Upper lobe of left lung (tissue), 6 donors: ENCODE measurements at places on chromosomes 13 and 19.

- no peaks in the 10 kb centered on the region for H3K36me3 ChIP-seq
- peak within 1 kb of the TSS; percentile 35 for H3K4me3 ChIP-seq
- H3K4me1 ChIP-seq, result peaks cover 40% of the 10 kb centered on the region
Observed at GRCh38 chr19:19538061-19538784, at the start of gene CILP2. TSS of gene CILP2 (plus strand) at chr19:19538265. CDS start at chr19:19538350, 85 bp downstream.

DNA sequence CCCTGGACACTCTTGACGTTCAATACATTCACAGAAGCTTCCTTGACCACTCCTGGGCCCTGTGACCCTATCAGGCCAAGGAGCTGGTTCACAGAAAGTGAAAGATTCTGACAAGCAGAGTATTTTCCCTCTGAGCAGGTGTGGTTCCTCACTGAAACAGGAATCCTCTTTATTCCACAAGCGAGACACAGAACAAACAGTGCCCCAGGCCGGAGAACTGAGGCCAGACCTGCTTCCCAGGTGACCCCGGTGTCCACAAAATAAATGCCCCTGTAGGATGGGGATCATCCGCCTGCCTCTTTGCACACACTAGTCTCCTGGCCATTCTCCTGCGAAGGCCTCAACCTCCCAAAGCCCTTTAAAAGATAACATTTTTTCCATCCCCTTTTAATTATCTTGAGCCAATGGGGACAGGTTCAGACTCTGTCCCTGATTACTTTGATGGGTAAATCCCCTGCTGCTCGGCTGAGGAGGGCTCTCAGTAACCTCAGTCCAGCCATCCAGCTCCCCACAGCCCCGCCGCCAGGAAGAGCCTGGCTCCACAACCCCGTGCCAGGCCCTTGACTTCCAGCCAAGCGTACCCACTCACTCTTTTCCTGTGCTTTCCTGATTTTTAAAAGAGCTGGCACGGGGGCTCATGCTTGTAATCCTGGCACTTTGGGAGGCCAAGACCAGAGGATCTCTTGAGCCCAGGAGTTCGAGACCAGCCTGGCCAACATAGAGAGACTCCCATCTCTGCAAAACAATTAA lies 129.1 kb downstream of the FOXO1 start:
- H3K27ac ChIP-seq, result no peak overlapping the region
- H3K27me3 ChIP-seq, result no peaks in the 10 kb centered on the region
- H3K4me3 ChIP-seq, result no peak overlapping the region
- no peaks in the 10 kb centered on the region for H3K36me3 ChIP-seq
- peaks cover 10% of the 10 kb centered on the region for H3K4me1 ChIP-seq

DNA sequence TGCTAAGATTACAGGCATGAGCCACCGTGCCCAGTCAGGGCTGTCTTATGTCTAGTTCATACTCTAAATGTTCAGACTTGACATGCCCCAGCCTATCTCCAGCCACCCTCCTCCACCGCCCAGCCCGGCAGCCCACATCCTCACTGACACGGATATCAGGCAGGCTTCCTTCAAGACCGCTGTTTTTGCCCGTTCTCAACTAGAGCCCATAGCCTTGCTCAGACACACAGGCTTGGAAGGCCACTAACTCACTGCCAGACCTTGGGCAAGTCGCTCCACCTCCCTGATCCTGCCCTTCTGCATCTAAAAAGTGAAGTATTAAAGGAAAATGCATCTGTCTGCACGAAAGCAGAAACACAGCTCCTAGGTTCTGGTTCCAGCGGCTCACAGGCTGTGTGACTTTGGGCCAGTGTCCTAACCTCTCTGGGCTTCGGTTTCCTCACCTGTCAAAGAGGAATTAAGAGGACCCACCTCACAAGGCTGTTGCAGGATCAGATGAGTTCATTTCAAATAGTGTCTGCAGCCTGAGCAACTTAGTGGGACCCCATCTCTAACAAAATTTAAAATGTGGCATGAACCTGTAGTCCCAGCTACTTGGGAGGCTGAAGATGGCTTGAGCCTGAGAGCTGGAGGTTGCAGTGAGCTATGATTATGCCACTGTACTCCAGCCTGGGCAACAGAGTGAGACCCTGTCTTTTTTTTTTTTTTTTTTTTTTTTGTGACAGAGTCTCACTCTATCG lies 14.5 kb upstream of the CERS4 start:
- peak overlapping the region; percentile 11 for H3K4me3 ChIP-seq
- no peaks in the 10 kb centered on the region for H3K36me3 ChIP-seq
- no peaks in the 10 kb centered on the region for H3K27me3 ChIP-seq
- peak overlapping the region; percentile 85 for H3K27ac ChIP-seq
- H3K4me1 ChIP-seq, result peaks cover 21% of the 10 kb centered on the region

- H3K4me1 ChIP-seq, result no peaks in the 10 kb centered on the region
- H3K27me3 ChIP-seq, result no peaks in the 10 kb centered on the region
- H3K27ac ChIP-seq, result no peak overlapping the region
- peak; percentile 80 for DNase-seq
Observed at GRCh38 chr13:18943721-18944391, 237.8 kb downstream of the TUBA3C start.

DNA sequence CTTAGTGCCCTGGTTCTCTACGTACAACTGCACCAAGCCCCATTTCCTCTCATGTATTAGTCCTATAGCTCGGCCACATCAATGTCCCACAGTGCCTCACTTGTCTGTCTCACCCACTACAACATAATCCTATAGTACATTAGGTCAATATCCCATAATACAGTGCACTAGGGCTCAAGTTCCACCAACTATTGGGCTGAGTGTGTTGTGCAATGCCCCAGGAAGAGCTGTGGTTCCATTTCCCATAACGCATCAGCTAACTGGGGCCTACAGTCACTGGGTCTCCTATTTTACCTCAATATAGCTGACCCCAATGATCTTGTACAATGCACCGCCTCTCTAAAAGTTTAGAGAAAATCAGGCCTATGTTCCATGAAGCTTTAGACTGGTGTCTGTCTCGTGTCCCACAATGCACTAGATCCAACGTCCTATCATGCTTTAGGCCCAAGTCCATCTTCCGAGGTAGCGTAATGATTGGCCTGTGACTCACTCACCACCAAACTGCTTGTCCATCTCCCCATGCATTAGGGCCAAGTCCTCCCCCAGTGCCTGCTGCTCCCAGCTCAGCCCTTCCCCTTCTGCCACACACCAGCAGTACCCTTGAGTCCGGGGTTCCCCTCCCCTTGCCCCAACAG lies 21.8 kb downstream of the TSKS start:
- no peak for DNase-seq
- no peaks in the 10 kb centered on the region for H3K36me3 ChIP-seq
- no peak overlapping the region for H3K27ac ChIP-seq
- no peak overlapping the region for H3K4me3 ChIP-seq
- H3K4me1 ChIP-seq, result peaks cover 6% of the 10 kb centered on the region

DNA sequence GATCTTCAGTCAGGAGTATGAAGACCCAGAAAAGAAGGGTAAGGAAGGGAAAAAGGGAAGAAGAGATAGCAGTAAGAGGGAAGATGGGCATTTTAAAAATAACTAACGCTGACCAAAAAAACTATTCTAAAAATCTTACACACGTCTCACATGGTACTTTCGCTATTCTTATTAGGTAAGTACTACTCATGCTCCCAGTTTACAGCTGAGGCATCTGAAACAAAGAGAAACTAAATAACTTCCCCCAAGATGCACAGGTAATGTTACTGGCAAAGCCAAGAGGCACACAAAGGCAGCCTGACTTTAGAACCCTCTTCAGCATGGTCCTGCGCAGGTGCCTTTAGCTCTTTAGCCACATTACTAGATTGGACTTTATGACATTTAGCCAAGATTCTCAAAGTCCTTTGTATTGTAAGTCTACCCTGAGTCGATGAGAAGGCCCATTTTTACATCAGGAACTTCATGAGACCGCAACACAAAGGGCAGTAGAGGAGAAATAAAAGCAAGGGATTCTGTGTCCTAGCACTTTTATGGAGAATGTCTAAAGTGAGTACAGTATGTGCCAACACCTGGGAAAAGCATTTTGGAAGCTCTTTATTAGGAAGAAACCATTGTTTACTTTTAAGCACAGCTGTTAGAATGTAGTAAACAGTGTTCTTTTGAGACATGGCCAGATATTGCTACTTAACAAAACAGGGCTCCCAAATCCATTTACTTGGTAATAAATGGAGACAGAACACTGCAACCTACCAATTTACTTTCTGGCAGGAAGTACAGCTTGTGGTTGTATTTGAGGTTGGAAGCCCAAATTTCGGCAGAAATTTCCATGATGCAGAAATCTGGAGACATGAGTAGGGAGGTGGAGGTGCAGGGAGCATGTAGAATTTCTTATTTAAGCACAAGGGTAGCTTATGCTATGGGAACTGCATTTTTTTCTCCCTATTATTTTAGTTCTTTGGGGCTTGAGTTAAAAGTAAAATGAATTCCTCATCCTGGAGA lies 250.7 kb downstream of the KCTD12 start:
- H3K4me1 ChIP-seq, result no peaks in the 10 kb centered on the region
- H3K36me3 ChIP-seq, result no peaks in the 10 kb centered on the region
- H3K27ac ChIP-seq, result no peak overlapping the region
- no peaks in the 10 kb centered on the region for H3K27me3 ChIP-seq

DNA sequence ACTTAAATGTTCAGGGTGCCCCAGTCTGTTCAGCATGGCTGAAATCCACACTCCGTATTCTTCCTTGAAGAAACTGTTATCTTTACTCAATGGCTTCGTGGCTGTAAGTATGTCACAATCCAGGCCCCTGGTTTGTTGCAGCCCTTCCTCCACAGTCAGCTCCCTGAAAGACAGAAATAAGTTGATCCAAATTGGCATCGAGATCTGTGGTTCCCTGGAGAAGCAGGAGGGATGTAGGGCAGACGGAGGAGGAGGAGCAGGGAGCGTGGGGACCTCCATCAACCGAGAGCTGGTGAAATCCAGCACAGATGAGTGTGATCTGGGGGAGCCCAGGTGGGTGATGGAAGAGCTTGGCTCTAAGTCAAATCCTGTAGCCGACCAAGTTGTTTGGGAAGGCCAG lies 304 bp downstream of the TSPAN16 start:
- H3K27ac ChIP-seq, result no peak overlapping the region
- no peaks in the 10 kb centered on the region for H3K36me3 ChIP-seq
- H3K4me1 ChIP-seq, result peaks cover 25% of the 10 kb centered on the region
- no peak for DNase-seq

DNA sequence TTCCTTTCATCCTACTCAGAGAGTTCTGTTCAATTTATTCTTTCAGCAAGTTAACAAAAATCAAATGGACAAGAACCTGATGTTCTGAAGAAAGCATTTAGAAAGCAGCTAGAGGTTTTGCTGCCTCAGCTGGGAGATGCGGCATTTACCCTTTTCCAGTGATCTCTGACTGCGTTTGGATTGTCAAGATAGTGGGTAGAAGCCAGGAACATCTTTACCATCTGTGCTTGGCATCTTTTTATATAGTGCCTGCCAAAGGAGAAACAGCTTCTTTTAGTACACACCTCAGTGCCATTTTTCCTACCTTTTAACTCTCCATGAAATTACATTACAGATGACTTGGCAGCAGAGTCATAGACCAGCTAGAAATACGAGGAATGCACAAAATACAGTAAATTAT lies 680.8 kb downstream of the SLITRK1 start:
- DNase-seq, result no peak
- H3K36me3 ChIP-seq, result no peaks in the 10 kb centered on the region
- no peaks in the 10 kb centered on the region for H3K27me3 ChIP-seq
- no peaks in the 10 kb centered on the region for H3K4me1 ChIP-seq
- no peak overlapping the region for H3K27ac ChIP-seq
